ENCODE measurements at places on chromosomes 4 and X.

- DNase-seq, result no peak
Observed at GRCh38 chr4:158811216-158811540, 42.4 kb downstream of the FNIP2 start.

- DNase-seq, result no peak
Observed at GRCh38 chrX:146189371-146189770, 371.7 kb downstream of the SLITRK2 start.

DNA sequence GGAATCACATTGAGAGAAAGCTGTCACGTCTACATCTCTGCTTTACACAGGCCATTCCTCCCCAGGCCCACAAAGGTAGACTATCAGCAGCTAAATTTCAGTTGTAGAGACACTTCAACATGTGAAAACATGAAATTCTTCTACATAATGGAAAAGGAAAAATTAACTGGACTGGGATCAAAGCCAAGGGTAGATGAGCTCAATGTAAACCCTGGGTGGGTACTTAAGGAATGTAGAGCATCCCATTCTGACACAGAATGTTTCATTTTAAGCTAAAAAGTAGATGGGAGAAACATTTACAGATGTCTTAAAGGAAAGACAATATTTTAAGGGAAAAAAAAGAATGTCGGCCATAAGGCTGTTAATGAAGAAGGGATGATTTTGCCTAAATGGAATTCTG lies 51.3 kb upstream of the NPNT start:
- DNase-seq, result no peak

DNA sequence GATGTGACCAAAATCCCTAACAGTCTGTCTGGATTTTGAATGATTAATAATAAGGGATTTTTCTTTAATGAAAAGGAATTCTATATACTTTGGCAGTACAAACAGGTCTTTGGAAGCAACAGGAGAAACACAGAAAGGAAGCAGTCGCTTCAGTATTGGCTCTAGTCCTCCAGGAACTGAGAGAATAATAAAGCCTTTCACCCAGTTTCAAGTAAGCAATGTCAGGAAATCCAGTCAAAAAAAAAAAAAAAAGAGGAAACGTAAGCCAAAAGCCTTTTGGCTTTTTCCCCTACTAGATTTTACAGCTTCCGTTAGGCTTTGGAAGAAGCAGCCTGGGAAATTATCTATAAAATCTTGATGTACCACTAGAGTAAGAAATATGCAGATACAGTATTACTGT lies 61.7 kb upstream of the HDAC8 start:
- no peak for DNase-seq

DNA sequence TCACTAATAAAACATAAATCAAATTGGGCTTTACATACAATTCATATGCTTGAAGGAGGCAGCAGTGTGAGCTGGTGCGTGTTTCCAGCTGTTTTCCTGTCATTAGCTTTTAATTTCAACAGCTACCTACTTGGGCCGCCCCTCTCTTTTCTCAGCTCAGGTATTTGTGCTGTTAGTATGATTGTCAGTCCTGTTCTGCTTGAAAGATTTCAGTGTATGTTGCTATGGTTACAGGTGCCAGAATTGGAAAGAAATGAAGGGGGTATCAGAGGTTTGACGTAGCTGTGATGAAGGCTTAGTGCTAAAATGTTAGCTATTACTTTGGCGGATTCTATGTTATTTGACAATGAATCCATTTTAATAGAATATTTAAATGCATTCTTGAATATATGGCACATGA lies 440.3 kb downstream of the ZIC3 start:
- DNase-seq, result no peak

- no peak for DNase-seq
Observed at GRCh38 chr4:177301126-177301639, 8.5 kb upstream of the NEIL3 start.

- DNase-seq, result no peak
Observed at GRCh38 chrX:65253817-65254216, 277.6 kb upstream of the ZC4H2 start.

- no peak for DNase-seq
Observed at GRCh38 chr4:182242787-182243186, 415 bp upstream of the TENM3 start.

DNA sequence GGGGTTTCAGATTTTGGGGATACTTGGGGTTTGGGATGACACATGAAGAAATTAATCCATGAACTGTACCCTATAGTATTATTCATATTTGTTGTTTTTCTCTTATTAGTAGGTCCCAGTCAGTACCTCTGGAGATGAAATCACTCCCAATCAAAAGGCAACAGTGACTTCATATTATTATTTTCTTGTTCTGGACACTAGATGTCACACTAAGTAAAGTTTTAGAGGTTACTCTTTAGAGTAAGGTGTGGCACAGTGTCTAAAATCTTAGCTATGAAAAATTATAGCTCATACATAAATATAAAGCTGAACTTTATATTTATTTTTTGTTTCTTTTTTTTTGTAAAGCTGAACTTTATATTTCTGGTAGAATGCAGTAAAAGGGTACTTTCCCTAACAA lies 35.1 kb downstream of the FAM114A1 start:
- DNase-seq, result no peak

- no peak for DNase-seq
Observed at GRCh38 chr4:151605215-151605614, 155.6 kb downstream of the GATB start.

GRCh38 chrX:10634392-10635161 lies 14.2 kb upstream of the MID1 start:
- DNase-seq, result no peak

- no peak for DNase-seq
Observed at GRCh38 chr4:140149846-140150635, 3.9 kb downstream of the MAML3 start.

DNA sequence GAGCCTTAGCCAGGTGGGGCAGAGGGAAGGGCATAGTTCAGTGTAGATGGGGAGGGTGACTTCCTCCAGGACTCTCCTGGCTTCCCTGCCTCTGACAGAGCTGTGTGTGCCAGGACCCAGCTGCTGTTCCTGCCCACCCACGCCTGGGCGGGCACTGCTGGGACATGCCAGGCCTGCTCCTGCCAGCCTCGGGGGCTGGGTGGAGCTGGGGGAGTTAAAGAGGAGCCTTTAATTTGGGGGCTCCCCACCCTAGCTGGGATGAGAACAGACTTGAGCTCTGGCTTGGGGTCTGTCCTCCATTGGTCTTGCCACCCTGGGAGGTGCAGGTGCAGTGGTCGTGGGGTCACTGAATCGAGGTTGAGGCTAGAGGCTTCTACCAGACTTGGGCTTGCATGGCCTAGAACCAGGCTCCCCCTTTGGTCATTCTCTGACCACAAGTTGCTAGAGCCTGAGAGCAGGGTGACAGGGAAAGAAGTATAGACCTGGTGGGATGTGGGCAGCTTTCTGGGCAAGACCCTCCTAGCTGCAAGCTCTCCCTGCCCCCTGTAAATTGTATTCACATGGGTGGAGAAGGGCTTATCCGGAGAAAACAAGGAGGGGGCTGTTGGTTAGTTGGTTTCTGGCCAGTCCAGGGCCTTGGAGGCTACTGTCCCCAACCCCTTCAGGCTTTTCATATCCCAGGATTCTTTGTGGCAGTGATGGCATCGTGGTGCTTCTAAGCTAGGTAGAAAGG lies 5.7 kb downstream of the EFNB1 start:
- DNase-seq, result no peak

DNA sequence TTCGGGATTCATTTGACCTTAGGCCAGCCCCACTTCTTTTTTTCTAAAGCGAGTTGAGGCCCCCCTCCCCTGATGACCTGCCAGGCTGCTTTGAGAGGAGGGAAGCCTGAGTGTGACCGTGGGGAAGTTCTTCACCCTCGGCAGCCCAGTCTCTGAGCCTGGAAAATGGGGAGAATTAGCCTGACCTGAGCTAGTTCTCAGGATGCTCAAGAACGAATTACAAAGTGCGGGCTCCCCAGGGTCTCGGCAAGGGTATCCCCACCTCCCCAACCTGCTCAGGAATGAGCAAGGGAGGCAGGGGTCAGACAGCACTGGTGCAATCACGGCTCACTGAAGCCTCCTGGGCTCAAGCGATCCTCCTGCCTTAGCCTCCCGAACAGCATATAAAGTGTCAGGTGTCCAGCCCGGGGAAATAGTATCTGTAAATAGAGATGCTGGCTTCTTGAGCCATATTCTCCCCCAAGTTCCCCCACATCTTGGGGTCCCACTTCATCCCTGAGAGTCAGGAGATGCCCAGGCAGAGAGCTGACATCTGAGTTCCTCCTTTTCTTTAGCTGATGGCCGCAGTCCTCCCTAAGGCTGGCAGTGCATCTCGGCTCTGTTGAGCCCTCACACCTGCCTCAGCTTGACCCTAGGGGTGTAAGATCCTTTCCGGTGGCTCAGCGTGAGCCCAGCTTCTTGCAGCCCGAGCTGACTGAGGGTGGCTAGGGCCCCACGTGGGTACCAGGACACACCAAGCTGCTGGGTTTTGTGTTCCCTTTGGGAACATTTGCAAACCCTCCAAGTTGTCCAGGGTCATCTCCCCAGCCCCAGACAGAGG lies 1.6 kb downstream of the DUSP9 start:
- DNase-seq, result no peak

All from GM12878 (cell line).